ENCODE measurements at places on chromosomes 5 and 9.

DNA sequence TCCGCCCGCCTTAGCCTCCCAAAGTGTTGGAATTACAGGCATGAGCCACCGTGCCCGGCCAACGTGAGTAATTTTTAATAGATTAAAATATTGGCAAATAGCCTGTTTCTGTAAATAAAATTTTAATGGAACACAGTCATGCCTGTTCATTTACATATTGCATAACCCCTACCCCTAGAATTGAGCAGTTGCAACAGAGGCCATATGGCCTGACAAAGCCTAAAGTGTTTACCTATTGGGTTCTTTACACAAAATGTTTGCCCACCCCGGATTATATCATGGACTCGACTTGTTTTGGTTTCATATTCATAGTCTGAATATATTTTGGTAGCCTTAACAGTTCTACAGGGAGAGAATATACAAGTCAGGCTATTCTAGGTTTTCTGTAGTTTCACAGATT lies 5.3 kb downstream of the NSA2 start:
- DNase-seq = no peak

DNA sequence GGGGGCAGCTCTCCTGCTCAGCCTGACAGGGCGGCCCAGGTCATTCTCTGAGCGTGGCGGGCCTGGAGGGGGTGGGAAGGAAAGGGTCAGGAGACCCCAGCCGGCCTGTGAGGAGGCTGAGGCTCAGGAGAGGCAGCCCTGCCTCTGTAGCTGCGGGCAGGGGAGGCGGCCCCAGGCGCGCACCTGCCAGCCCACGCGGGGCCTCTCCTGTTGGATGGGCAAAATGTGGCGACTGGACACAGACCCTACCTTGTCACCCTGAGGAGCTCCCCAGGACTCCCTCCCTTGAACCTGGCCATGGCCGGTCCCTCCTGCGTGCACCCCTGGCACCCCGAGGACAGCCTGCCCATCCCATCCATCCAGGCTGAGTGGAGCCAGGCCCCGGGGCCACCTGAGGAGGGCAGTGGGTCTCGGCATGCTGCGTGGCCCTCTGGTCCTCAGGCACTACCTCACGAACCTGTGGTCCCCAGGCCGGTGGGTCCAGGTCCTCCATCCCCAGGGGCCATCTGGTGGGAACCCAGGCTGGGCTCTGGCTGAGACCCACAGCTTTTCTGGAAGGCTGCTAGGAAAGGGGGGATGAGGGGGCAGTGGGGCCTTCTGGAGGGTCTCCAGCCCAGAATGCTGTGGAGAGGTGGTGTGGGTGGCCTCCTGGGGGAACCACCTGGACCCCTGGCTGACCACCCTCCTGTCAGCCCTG lies 15.1 kb upstream of the NRARP start:
- no peak for DNase-seq

DNA sequence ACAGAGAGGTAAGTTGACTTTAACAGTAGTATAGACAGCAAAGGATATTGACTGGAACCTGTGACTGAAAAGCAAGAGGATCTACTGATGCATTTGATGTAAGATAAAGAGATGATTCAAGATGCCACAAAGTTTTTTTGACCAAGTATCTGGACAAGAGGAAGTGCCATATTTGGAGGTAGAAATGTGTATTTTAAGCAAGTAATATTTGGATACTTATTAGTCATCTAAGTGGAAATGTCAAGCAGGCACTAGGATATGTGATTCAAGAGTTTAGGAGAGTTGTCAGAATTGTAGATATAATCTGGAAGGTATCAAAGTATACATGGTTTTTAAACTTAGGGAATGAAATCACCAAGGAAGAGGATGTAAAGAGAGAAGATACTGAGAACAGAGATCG lies 686.1 kb upstream of the CHD1 start:
- no peak for DNase-seq

DNA sequence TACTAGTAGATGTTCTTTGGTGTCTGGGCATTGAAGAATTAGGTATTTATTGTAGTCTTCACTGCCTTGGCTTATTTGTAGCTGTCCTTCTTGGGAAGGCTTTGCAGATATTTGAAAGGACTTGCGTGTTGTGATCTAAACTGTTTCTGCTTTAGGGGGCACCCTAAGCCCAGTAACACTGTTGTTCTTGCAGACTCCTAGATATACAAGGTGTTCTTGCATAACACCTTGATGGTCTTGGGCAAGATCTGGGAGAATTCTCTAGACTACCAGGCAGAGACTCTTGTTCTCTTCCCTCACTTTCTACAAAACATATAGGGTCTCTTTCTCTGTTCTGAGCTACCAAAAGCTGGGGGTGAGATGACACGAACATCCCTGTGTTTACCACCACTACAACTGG lies 179.1 kb downstream of the FAM170A start:
- no peak for DNase-seq

DNA sequence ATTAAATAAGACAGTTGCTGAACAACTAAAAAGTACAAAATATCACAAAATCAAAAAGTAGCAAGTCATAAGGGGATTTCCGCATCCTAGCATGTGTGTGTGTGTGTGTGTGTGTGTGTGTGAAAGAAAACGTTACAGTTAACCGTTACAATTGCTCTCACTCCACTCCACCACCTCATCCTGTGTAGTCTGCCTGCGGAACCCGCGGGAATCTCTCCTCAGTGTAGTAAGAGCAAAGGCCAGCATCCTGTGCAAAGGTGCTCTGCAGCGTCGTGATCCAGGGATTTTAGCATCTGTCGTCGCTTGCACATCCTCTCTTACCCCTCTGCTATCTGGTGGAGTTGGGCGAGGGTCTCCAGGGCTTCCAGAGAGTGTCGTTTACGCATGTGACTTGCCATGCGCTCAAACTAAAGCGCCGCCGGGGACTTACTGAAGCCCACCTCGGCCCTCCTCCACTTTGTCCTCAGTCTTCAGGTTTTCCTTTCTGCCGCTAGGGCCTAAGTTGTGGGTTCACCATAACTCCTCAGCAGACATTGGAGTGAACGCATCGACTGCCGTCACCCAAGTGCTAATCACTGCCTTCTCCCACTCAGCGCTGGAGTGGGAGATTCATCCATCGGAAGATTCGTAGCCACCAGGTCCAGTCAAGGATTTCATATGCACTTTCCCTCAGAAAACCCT lies 3.9 kb downstream of the CDKN2B start:
- no peak for DNase-seq

DNA sequence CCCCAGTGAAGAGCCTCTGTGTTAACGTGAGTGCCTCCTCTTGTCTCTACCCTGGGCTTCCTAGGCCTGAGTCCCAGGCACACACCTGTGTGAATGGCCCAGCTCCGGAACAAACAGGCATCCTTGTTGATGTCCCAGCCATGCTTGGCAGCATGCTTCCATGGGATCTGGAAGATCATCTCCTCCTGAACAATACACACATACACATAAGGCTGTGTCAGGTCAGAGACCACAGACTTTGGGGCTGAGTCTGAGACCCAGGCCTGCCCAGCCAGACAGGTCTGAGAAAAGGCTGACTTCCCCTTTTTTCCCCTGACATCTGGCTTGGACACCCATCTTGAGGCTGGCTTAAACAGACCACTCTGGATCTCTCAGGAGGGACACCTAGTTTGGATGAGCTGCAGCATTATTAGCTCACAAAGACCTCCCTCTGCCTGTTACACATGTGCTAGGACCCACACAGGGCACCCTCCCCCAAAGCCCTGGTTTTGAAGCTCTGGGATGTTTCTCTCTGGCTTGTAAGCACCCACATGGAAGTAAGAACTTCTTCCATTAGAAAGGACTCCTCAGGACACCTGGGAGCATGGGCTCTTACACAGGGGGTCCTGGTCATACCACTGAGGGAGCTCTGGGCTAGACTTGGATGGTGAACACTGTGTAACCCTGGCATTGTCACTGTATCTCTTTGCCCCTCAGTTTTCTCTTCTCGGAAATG lies 2.6 kb downstream of the IRF1 start:
- DNase-seq = no peak

GRCh38 chr9:109163194-109163593 lies 3.9 kb downstream of the FRRS1L start:
- no peak for DNase-seq

DNA sequence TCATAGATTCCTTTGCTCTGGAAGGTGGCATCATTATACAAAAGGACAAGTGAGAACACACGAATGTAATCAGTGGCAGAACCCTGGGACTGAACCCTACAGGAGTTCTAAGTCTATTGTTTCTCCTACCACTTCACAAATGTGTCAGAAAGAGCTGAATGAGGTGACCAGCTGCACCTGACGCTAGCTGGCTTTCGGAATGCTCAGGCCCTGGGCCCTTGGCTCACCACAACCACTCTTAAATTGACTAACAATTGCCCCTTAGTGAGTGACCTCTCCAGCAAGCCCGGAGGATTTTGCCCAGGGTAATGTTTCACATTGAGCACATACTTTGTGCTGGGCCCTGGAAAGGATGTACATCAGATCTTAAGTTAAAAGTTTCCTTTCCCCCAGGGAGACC lies 41.2 kb upstream of the ABCA1 start:
- no peak for DNase-seq

DNA sequence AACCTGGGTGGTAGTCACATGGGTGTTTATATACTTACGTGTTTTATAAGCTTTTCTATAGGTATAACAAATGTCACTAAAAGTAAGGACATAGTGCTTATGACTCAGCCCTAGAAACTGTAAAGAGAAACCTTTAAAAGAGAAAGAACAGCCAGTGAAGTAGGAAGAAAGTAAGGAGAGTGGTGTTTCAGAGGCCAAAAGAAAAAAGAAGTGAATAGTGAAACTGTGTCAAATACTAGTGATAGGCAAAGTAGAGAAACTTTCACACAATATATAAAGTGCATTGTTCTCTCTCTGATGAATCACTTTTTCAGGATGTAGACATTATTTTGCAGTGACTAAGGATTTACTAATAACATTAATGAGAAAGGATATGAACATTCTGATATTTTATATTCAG lies 74.2 kb upstream of the SUSD1 start:
- no peak for DNase-seq

DNA sequence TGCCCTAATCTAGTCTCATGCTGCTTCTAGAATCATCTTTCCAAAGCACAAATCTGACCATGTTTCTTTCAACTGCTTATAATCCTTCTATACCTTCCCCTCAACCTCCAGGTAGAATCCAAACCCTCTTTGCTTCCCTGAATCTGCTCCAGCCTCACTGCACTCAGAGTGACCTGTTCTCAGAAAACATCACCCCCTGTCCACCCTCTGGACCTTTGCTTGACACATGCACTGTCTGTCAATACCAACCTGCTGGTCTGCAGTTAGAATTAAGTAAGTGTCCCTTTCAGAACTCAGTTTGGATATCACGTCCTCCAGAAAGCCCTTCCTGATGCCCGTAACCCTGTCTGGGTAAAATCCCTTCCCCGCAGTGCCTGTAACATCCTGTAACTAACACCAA lies 63.1 kb downstream of the SH3TC2 start:
- DNase-seq = no peak

- DNase-seq = no peak
These were observed 49.2 kb downstream of the MYO10 start for GRCh38 chr5:16886793-16887345.

DNA sequence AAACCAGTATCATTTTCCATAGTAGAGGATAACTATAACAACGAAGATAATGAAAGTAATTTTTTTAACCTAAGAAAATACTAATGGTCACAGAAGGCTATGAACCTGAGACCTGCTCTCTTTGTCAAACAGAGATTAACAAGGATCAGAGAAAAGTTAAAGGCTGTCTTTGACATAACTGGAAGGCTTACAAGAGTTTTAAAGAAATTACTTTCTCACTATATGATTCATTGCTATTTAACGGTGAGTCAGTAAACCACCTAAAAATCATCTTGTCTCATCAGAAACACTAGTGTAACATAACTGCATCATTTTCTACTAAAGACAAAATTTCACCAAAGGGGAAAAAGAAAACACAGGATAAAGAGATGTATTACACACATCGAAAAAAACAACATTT lies 19.3 kb downstream of the MLANA start:
- DNase-seq = no peak

DNA sequence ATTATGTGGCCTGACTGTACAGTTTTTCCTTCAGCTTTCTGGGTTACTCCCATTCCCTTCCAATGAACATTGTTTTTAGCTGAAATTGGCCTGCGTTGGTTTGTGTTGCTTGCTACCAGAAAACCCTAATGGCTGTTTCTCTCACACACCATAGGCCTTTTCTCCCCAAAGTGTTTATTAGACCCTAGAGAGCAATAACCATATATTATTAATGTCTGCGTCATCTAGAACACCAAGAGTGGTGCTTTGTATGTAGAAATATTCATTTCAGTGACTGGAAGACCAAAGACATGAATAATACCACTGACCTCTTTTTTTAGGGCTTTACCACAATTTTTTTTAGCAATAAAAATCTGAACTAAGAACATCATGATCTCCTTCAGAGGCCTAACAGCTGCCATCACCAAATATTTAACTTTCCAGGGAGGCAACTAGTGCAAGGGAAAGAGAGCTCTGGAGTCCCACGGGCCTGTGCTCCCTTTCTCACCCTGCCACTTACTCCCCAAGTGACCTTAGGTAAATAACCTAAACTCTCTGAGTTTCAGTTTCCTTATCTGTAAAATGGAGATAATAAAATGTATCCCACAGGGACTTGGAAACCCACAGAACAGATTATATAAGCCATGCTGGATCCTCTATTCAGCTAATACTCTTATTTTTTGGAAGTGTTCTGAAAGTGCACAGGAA lies 201.9 kb upstream of the ISL1 start:
- DNase-seq = no peak

- peak; percentile 2 for DNase-seq
These were observed 30.6 kb downstream of the KDM4C start for GRCh38 chr9:6788162-6789016.

- no peak for DNase-seq
These were observed 933.6 kb downstream of the CDH12 start for GRCh38 chr5:21919414-21920022.

GRCh38 chr5:141691286-141691866 lies 9.3 kb upstream of the ARAP3 start:
- DNase-seq = no peak

DNA sequence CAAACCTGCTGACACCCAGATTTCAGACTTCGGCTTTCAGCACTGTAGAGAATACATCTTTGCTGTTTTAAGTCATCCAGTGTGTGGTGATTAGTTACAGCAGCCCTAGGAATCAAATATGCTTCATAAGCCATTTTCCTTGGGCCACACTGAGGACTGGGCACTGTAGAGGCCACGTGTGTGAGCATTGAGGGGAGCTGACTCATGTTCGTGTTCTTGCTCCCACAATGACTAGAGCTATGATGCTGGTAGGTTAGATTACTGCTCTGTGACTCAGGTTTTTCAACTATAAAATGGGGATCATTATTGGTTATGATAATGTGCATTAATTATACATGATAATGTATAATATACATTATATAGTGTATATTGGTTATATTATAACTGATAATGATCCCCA lies 96.5 kb upstream of the PALM2AKAP2 start:
- DNase-seq = no peak

Data from T1000 (cell line).